ENCODE measurements at places on chromosomes 1 and 21.

DNA sequence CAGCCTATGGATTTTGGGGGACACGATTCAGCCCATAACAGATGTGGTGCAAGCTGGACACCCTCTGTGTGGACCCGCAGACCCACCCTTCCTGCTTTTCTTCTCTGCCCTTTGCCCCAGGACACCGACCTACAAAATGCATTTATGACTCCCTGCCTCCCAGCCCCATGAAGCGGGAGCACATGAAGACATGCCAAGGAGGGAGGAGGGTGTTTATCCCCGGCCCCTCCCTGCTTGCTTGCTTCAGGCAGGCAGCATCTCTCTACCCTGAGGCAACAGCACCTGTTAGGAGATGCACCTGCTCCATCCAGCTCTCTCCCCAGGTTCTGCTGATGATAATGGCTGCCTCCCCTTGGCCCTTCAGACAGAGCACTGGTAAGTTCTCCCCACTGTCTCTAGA is 187.5 kb downstream of the PSMG1 start:
- no peak for DNase-seq

- DNase-seq = no peak
Measured at GRCh38 chr1:198858033-198858432, 219.2 kb downstream of the PTPRC start.

DNA sequence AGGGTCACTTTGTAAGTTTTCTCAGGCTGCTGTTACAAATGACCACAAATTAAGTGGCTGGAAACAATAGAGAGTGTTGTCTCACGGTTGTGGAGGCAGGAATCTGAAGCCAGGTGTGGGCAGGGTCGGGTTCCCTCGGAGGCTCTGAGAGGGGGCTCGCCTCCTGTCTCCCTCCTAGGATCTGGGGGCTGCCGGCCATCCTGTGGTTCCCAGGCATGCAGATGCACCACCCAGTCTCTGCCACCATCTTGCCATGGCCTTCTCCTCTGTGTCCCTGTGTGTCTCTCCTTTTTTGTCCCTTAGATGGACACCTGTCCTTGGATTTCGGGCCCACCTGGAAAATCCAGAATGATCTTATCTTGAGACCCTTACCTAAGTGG is 4.8 kb downstream of the TP73 start:
- DNase-seq = no peak

DNA sequence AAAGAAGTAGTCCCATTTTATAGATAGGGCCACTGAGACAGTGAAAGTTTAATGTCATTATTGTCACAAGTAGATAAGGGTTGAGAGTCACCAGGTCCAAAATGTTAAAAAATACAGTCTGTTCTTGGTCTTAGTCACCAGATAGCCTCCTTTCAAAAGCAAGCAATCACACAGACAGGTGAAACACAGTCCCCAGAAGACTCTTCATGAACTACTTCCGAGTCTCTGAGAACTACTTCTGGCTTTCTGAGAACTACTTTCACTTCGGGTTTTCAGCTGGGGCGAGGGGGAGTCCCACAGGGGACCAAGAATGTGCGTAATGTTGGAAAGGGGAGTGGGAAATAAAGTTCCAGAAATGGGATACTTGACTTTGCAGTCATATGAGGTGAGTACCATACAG is 143.2 kb downstream of the HHIPL2 start:
- no peak for DNase-seq

DNA sequence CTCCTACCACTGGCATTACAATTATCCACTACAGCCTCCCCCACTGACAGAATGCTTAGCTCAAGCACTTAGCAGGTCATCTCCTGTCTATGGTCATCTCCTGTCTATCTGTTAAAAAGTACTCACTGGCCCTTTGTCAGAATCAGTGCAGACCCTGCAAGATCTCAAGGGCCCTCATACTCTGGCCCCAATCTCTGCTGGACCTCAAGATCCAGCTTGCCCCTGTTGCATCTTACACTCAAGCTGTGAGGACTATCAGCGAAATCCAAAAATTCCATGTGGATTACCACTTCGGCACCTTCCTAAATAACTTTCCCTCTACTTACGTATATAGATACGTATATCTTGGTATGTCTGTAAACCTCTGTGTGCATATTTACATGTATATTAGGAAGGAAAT is 101.6 kb downstream of the VAV3 start:
- DNase-seq = no peak

DNA sequence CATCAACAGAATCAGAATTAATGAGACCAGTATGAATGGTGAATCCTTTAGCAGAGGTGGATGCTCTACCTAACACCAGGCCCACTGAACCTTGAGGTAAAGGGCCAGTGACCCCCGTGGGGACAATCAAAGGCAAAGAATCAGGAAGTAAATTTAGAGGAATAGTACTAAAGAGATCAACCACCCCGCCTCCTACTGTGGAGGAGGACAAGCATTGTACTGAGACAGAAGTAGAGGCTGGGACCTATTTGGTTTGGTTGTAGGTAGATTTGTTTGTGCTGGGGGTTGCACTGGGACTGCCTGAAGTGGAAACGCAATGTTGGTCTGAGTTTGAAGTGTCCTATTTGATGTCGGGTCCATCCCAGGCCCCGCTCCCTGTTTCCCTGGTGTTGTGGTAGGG is 9.5 kb downstream of the CD48 start:
- no peak for DNase-seq

GRCh38 chr1:218553197-218553596 is 208.1 kb downstream of the TGFB2 start:
- no peak for DNase-seq

DNA sequence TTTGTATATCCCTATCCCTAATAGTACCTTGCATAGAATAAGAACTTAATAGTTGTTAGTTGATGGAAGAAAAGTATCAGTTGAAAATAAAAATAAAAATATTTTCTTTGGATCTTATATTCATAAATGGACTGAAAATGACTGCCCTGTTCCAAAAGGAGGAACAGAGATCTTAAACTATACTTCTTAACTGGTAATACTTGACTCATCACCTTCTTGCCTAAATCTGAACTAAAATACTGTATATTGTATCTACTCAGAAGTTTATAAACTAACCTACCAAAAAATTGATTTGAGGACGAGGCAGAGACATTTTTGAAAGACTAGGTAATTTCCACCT is 178.8 kb downstream of the SYT2 start:
- no peak for DNase-seq

DNA sequence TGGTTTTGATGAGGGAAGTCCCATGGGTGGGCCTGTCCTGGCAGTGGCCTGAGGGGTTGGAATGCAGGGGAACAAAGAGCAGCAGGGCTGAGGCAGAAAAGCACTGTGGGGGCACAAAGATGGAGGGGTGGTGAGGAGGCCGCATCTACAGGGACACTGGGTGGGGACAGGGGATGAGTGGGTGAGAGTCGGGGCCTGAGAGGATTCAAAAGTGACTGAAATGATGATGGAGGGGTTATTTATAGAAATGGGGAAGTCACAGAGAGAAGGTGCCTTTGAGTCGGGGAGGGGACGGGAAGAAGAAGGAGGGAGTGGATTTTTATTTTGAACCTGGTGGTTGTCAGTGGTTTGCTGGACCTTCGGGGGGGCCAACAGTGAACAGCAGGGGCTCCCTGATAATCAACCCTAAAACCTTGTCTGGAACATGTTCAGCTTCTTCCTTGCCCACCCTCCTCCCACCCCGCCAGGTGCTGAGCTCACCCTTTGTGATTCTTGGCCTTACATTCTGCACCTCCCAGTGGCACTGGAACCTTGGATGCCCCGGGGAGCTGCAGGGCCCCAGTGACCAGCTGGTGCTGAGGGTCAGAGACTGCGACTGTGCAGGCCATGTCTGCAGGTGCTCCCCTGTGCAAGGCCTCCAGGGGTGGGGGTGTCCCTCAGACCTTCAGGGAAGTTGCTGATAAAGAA is 42.9 kb downstream of the IER5 start:
- DNase-seq = no peak

GRCh38 chr1:233427907-233428306 is 100.4 kb downstream of the MAP3K21 start:
- DNase-seq = no peak

GRCh38 chr1:101247404-101248287 is 10.8 kb downstream of the S1PR1 start:
- no peak for DNase-seq

- no peak for DNase-seq
Measured at GRCh38 chr1:244297616-244298015, 154.1 kb downstream of the ADSS2 start.

DNA sequence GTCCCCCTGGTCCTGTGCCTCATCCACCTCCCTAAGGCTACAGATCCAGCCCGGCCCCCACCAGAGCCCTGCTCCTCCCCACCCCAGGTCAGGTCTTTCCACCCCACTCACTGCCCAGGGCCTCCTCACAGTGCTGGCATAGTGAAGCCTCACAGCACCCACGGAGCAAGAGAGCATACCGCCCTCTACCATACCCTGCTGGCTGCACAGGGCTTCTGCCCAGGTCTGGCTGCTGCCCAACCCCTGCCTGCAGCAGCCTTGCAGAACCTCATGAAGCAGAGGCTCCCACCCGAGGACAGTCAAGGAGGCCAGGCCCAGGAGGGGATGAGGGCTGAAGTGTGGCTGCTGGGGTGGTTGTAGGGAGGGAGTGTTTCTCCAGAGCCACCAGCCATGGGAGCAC is 19.7 kb upstream of the ARF1 start:
- DNase-seq = no peak

- DNase-seq = no peak
Measured at GRCh38 chr1:201212056-201212455, 21.4 kb downstream of the IGFN1 start.
